ENCODE measurements at places on chromosomes 13 and 19. TPM values are rescaled to one million over a fixed set of nuclear protein-coding genes. Genes with fewer than 3 reads are reported as not detected.
A peak's percentile ranks its signal among the peaks of the same experiment; 100 is the strongest.

DNA sequence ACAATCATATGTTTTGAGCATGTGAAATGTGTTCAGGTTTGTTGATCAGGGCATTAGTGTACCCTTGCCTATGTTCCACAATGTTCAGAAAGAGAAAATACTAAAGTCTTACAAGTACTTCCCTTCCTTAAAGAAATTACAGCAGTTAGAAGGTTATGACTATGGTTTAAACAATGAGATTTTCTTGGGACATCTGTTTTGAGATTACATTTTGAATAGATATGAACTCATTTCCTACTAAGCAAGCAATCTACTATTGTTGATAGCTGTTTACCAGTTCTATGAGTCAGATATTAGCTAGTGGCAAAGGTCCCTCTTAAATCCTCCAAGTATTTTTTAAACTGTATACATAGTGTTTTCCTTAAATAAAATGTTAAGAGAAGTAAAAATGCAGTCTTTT lies 241.3 kb downstream of the DACH1 start:
- no peak for DNase-seq
- no peak overlapping the region for H3K27ac ChIP-seq
- H3K36me3 ChIP-seq: no peaks in the 10 kb centered on the region
- H3K4me3 ChIP-seq: no peak overlapping the region

- H3K36me3 ChIP-seq: peaks cover 7% of the 10 kb centered on the region
- no peak overlapping the region for H3K4me3 ChIP-seq
- H3K27ac ChIP-seq: no peak overlapping the region
- no peaks in the 10 kb centered on the region for H3K27me3 ChIP-seq
- DNase-seq: no peak
These were observed 2.5 kb downstream of the PHF11 start for GRCh38 chr13:49498206-49498605.

DNA sequence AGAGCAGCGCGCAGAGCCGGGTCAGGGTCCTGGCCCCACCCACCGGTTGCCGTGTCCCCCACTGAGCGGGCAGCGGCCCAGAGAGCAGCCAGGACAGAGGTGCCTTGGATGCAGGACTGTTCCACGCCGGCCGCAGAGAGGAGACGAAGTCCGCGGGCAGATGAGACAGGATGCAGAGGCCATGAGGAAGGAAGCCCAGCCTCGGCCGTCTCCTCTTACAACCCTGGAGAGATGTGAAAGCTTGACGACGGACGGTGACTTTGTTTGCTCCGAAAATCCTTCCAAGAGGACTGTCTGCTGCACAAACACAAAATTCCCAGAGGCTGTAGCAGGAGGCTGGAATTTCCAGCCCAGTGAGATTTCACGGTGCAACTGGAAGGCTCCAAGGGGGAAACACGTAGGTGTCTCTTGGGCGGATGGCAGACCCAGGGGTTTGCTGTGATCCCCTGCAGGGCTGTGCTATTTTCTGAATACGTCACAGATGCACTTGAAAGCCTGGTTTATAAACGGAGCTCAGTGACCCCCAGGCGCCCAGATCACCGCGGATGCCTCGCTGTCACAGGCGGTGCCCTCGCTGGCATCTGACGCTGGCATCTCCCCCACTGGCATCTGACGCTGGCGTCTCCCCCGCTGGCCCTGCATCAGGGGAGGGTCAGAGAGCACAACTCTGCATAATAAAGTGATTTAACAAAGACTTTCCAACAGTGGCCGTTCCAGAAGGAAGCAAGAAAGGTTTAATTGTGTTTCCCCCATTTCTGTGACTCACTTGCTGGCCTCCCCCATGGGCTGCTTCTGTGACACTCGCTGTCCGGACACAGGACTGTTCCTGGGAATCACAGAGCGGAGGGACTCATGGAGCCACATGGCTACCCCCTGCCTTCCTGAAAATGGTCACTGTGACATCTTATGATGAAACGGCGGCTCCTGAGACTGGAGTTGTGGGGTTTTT lies 62.0 kb upstream of the C13orf46 start:
- no peaks in the 10 kb centered on the region for H3K27me3 ChIP-seq
- H3K4me3 ChIP-seq: no peak overlapping the region
- DNase-seq: no peak
- peaks cover 16% of the 10 kb centered on the region for H3K36me3 ChIP-seq
- no peaks in the 10 kb centered on the region for H3K4me1 ChIP-seq

GRCh38 chr13:114288157-114288591 lies 6.8 kb downstream of the UPF3A start:
- peaks cover 5% of the 10 kb centered on the region for H3K36me3 ChIP-seq
- H3K27ac ChIP-seq: no peak overlapping the region
- H3K4me1 ChIP-seq: 0 out of 2 replicates have a peak, but pooled peaks cover 6% of the 10 kb centered on the region
- no peaks in the 10 kb centered on the region for H3K27me3 ChIP-seq
- H3K4me3 ChIP-seq: no peak overlapping the region
- no peak for DNase-seq

GRCh38 chr13:85386424-85386823 lies 412.8 kb downstream of the SLITRK6 start:
- H3K4me1 ChIP-seq: no peaks in the 10 kb centered on the region
- H3K4me3 ChIP-seq: no peak overlapping the region
- no peak overlapping the region for H3K27ac ChIP-seq
- H3K27me3 ChIP-seq: no peaks in the 10 kb centered on the region
- no peaks in the 10 kb centered on the region for H3K36me3 ChIP-seq

The SHISA7 gene
- polyA plus RNA-seq: not detected

The ZNF177 gene
- 0.38 TPM for polyA plus RNA-seq

DNA sequence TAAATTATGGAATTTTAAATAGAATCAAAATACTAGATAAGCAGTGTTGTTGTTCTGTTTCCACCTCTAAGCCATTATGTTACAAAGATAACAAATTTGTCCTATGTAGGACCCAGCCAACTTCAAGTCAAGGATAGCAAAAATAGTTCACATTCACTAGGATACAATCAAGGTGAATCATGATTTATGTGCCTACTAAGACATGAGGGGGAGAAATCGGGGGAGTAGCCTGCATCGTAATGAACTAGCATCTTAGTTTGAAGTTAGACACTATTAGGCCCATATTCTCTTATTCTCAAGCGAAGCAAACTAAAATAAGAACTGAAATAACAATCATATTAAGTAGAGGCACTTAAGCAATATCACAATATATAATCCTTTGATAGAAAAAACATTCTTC lies 779.4 kb upstream of the PCDH9 start:
- H3K4me3 ChIP-seq: no peak overlapping the region
- H3K27me3 ChIP-seq: no peaks in the 10 kb centered on the region
- DNase-seq: no peak

DNA sequence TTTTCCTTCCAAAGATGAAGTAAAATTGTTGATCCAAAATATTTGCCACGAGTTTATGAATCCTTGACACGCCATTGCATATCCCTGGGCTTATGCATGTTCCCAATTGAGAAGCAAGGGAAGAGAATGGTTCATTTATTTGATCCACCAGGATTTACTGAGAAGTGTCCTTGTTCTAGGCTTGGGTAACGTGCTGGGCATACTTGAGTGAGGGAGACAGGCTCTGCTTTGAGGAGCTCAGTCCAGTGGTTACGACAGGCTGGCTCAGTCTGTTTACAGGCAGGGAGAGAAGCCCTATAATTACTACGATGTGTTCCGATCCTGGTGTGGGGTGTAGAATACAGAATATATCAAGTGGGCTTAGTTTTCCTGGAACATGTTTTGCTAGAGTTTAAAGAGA lies 6.3 kb upstream of the PNMA8C start:
- DNase-seq: no peak
- H3K27me3 ChIP-seq: no peaks in the 10 kb centered on the region
- no peak overlapping the region for H3K4me3 ChIP-seq
- H3K4me1 ChIP-seq: no peaks in the 10 kb centered on the region

DNA sequence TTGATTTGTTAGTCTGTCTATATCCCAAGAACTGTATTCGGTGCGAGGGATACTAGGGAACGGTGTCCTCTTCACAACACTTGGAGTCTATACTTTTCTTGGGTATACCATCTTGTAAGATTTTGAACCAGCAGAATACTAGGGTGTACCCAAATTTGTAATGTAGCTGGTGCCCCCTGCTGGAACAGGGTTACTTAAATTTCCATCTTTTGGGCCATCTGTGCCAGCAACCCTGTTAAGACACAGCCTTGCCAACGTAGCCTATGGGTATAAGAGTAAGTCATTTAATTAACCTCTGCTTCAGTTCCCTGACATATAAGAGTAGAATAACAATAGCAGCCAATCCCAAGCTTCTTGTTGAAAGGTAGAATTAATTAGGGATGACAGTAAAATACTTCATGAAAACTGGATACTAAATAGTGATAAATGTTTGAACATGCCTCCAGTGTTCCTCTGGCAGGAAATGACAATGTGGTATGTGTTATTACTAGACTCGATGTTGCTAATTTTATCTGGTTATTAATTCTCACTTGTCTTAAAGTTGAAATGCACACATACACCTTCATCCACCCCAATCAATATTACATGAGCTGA lies 607.6 kb downstream of the FGF9 start:
- DNase-seq: peak; percentile 43
- H3K36me3 ChIP-seq: no peaks in the 10 kb centered on the region
- no peak overlapping the region for H3K4me3 ChIP-seq
- no peaks in the 10 kb centered on the region for H3K27me3 ChIP-seq
- H3K27ac ChIP-seq: no peak overlapping the region

DNA sequence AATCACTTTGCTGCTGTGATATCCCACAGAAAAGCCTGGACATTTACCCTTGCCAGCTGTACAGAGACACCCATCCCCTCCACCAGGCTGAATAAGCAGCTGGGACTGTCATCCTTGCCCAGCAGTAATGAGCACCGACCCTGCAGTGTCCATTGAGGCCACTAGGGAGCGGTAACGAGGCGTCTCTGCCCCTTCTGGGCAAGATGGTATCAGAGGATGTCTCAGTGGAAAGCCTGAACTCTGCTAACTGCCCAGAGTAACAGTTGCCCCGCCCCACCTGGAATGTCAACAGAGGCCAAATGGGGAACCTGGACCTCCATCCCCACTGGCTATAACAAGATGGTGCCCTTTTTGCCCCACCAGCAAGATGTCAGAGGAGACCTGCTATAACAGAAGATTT lies 22.8 kb upstream of the CEACAM20 start:
- no peaks in the 10 kb centered on the region for H3K27me3 ChIP-seq
- no peaks in the 10 kb centered on the region for H3K4me1 ChIP-seq
- H3K36me3 ChIP-seq: no peaks in the 10 kb centered on the region
- no peak overlapping the region for H3K27ac ChIP-seq
- H3K4me3 ChIP-seq: no peak overlapping the region
- no peak for DNase-seq

- H3K27ac ChIP-seq: peak overlapping the region; percentile 97
- peaks cover 3% of the 10 kb centered on the region for H3K36me3 ChIP-seq
- H3K27me3 ChIP-seq: no peaks in the 10 kb centered on the region
These were observed 6.2 kb downstream of the CARD8 start for GRCh38 chr19:48249502-48250014.

- H3K4me3 ChIP-seq: no peak overlapping the region
- H3K4me1 ChIP-seq: peaks cover 19% of the 10 kb centered on the region
- no peaks in the 10 kb centered on the region for H3K36me3 ChIP-seq
- H3K27ac ChIP-seq: no peak overlapping the region
- no peaks in the 10 kb centered on the region for H3K27me3 ChIP-seq
- DNase-seq: no peak
These were observed 1.8 kb downstream of the APOC4 start for GRCh38 chr19:44943801-44944249.

DNA sequence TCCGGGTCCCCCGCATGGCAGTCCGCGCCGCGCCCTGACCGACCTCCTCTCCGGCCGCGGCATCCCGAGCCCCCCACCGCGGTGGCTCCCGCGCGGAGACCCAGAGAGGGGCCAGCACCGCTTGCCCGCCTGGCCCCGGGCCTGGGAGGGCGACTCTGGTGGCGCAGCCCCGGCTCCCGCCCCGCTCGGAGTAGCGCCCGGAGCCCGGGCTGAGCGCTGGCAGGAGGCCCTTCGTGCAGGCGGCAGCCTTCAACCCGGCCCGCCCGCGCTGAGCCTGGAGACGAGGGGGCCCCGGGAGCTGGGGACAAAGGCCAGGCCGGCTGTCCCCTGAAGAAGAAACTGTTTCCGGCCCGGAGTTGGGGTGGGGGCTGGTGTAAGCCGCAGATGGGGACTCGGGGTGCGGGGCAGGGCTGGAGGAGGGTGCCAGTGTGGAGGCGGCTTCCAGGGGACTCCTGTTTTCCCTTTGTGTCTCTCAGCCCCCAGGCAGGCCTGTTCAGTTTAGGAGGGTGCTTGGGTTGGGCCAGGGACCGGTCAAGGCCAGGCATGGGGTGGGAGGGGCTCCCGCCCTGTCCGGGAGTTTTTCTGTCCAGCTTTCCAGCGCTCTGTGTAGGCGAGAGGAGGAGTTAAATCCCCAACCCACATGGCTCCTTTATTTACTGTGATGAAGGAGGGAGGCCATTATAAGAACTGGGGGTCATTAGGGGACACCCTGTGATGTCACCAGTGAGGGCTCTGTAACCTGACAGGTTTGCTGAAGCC lies 935 bp downstream of the LRP3 start:
- peaks cover 5% of the 10 kb centered on the region for H3K4me1 ChIP-seq
- no peak overlapping the region for H3K27ac ChIP-seq
- peaks cover 5% of the 10 kb centered on the region for H3K27me3 ChIP-seq
- no peak for DNase-seq

GRCh38 chr13:47126432-47126831 lies 229.6 kb upstream of the HTR2A start:
- H3K27ac ChIP-seq: no peak overlapping the region
- no peak for DNase-seq
- no peaks in the 10 kb centered on the region for H3K27me3 ChIP-seq
- no peaks in the 10 kb centered on the region for H3K4me1 ChIP-seq
- H3K4me3 ChIP-seq: no peak overlapping the region

The ZNF625 gene
- polyA plus RNA-seq: 0.77 TPM

- no peak for DNase-seq
- H3K27me3 ChIP-seq: no peaks in the 10 kb centered on the region
- no peak overlapping the region for H3K27ac ChIP-seq
- H3K36me3 ChIP-seq: no peaks in the 10 kb centered on the region
- no peaks in the 10 kb centered on the region for H3K4me1 ChIP-seq
These were observed 1487.7 kb downstream of the EFNB2 start for GRCh38 chr13:105047676-105048295.

The FBXO17 gene
- 4.1 TPM for polyA plus RNA-seq

- H3K27me3 ChIP-seq: no peaks in the 10 kb centered on the region
- no peaks in the 10 kb centered on the region for H3K36me3 ChIP-seq
- DNase-seq: no peak
- H3K4me1 ChIP-seq: no peaks in the 10 kb centered on the region
- no peak overlapping the region for H3K4me3 ChIP-seq
These were observed 1459.5 kb upstream of the PCDH20 start for GRCh38 chr13:62875118-62875640.

The CPB2 gene
- 0.56 TPM for polyA plus RNA-seq

The CTXN1 gene
- 0.32 TPM for polyA plus RNA-seq

- no peak for DNase-seq
- H3K4me1 ChIP-seq: peaks cover 4% of the 10 kb centered on the region
- H3K4me3 ChIP-seq: no peak overlapping the region
- H3K36me3 ChIP-seq: no peaks in the 10 kb centered on the region
These were observed 536 bp upstream of the NCR1 start for GRCh38 chr19:54905421-54905802.

GRCh38 chr19:19232261-19232721 lies 20.5 kb downstream of the NCAN start:
- H3K4me1 ChIP-seq: no peaks in the 10 kb centered on the region
- H3K27me3 ChIP-seq: no peaks in the 10 kb centered on the region
- no peak for DNase-seq
- H3K27ac ChIP-seq: no peak overlapping the region
- no peaks in the 10 kb centered on the region for H3K36me3 ChIP-seq

The TPRX1 gene
- not detected for polyA plus RNA-seq
